Hematopoietic multipotent progenitor cell treated with erythropoietin and hydrocortisone succinate and interleukin-3 and kit ligand, for 4 days (in vitro differentiated cells): ENCODE measurements at places on chromosomes 1 and 21.
A peak's percentile ranks its signal among the peaks of the same experiment; 100 is the strongest.

GRCh38 chr1:115725600-115725999 is 42.9 kb downstream of the CASQ2 start:
- no peak for DNase-seq

- peak; percentile 20 for DNase-seq
Observed at GRCh38 chr1:22141554-22142314, 1.2 kb downstream of the WNT4 start.

- DNase-seq = no peak
Observed at GRCh38 chr21:42331660-42332059, 16.5 kb upstream of the TFF3 start.

DNA sequence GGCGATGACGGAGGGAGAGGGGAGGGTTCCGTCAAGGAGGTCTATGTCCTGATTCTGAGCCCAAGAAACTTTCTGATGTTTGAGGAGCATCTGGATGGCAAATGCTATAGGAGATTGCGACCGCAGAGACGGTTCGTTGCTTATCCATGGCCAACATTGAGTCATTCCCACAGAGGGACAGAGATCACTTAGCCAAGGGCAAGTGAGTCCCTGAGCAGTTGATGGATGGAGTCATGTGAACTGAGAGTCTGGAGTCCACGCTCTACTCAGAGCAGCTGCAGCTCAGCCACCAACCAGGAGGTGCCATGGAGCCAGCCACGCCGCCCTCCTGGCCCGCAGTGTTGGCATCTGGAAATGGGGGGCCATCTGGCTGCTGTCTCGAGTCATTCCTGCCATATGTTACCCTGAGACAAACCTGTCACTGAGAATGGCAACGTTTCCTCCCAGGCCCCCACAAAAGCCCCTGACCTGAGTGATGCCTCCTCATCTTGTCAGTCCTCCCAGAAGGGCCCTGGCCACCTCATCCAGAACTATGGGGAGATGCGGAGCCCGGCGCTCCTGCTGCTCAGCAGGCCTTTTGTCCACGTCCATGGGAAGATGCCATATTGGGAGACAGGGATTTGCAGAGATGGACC is 58.6 kb downstream of the ATP5PO start:
- DNase-seq = no peak

DNA sequence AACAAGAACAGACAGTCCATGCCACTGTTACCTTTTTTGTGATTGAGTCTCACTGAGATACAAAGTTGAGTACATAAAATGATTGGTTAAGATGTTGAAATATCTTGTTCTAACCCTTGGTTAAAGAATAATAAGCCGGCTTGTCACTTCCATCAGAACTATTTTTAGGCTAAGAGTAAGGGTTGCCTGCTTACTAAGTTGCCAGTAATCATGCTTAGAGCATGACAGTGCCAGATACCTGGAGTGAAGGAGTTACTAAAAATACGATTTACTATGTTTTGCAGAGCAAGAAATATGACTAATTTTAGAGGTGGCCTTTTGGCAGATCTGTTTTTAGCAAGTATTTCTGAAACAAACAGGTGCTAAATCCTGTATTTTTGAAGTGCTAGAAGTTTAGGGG is 6.0 kb downstream of the HUNK start:
- no peak for DNase-seq

DNA sequence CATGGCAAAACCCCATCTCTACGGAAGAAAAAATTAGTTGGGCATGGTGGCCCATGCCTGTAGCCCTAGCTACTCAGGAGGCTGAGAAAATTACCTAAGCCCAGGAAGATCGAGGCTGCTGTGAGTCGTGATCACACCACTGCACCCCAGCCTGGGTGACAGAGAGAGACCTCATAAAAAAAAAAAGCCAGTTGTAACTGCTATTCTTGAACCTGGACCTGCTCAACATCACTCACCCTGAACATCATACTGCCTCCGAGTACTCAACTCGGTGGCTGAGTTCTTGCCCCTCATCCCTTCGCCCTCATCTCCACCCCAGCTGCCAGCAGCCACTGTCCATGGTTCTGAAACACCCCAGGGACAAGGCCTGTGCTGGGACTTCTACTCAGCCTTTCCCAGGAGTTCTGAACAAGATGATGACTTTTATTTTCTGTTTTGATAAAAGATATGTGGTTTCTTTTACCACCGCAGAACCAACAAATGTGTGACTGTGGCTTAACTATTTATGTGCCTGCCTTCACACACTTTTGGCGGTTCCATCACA is 5.4 kb upstream of the DISP3 start:
- DNase-seq = peak; percentile 69

GRCh38 chr1:241611063-241611462 is 29.1 kb downstream of the CHML start:
- peak; percentile 88 for DNase-seq

DNA sequence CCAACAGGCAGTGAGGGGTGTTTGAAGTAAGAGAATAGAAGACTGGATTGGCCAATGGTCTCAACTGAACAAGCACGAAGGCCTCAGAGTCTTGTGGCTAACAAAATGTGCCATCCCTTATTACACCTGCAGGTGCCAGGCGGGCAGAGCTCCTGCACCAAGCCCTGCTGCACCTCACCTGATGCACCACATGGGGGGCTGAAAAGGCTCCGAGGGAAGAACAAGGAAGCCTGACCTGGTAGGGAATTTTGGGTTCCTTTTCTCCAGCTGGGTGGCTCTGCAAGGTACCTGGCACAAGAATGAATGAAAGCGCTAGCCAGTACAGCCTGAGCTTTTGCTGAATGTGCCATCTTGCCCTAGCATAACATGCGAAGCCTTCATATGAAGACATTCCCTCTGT is 9.7 kb downstream of the HSD3B1 start:
- DNase-seq = no peak

DNA sequence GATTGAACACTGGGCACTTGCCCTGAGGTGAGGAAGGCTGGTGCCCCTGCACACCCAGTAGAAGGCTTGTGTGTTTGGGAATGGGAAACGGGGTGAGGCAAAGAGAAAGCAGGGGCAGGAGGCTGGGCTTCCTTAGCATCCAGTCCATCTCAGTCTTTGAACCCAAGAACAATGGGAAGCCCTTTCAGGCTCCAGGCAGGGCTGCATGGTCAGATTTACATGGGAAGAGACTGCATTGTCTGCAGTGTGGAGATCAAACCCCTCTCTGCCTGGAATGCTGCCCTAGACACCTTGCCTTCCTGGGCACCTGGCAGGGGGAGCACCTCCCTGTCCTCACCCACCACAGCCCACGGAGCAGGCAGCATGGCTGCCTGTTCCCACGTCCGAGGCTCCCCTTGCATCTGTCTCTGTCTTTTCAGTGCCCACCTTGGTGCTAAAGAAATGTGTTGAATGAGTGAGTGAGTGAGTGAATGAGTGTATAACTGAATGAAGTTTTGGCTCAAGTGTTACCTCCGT is 268.5 kb downstream of the GRIK3 start:
- no peak for DNase-seq

DNA sequence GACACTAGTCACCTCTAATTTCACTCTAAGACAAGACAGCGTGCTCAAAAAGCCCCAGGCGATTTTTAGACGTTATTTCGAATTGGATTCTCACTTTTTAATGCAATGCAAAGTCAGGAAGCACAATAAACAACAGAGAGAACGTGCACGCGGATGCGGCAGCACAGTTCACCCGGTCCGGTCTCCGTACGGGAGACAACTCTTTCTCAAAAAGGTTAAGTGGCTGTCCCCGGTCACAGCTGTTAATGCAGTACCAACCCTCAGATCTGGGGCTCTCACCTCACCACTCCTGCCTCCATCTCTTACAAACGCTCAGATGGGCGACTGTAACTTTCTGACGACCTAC is 1.2 kb downstream of the HP1BP3 start:
- DNase-seq = no peak

DNA sequence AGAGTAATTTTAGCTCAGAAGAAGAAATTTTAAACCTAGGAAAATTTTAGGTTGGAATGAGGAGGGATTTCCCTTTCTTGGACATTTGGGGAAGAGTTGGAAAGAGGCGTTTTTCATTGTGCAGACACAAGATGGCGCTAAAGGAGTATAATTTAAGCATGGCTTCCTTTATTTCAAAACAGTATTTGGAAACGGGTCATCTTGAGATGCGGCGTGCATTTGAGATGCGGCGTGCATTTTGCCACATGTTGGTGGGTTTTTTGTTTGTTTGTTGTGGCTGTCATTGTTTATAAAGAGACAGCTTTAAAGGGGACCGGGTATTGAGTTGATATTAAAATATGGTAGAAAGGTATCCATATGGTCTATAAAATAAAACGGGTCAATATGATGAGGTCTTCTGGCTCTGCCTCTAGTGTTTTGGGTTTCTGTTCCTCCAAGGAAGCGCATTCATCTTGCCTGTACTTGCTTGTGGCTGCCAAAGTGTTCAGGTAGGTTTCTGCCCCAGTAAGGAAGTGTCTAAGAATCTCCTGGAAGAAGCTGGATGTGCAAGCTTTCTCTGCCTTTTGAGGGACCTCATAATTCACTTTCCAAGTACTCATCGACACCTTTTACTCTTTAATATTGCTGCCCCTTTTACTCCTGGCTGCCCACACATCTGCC is 210.3 kb downstream of the SLC35F3 start:
- DNase-seq = peak; percentile 76

- DNase-seq = no peak
Observed at GRCh38 chr1:114076308-114076707, 77.4 kb downstream of the SYT6 start.

GRCh38 chr1:202288177-202288576 is 53.6 kb downstream of the UBE2T start:
- DNase-seq = no peak
